ENCODE measurements at places on chromosomes 7 and 10. TPM values are rescaled to one million over a fixed set of nuclear protein-coding genes. Genes with fewer than 3 reads are reported as not detected.

The BTBD16 gene
- 0.29 TPM for total RNA-seq

The MET gene
- total RNA-seq: 85.6 TPM

The RPEL1 gene
- not detected for total RNA-seq

The TEX36 gene
- total RNA-seq: not detected

The CHST3 gene
- 20.2 TPM for total RNA-seq

The PRPS1L1 gene
- not detected for total RNA-seq

The ATP5MK gene
- 173 TPM for total RNA-seq

The OPN4 gene
- total RNA-seq: not detected

The TRIM73 gene
- total RNA-seq: 2.2 TPM

The IGF2BP3 gene
- 3.5 TPM for total RNA-seq

The PALD1 gene
- 7.5 TPM for total RNA-seq

The PTPN20 gene
- total RNA-seq: 14.8 TPM

The INHBA gene
- 0.64 TPM for total RNA-seq

The GALNT17 gene
- 3.3 TPM for total RNA-seq

The DNMBP gene
- total RNA-seq: 15.5 TPM

The HOXA2 gene
- total RNA-seq: 5.4 TPM

The SRPK2 gene
- 68.2 TPM for total RNA-seq

The RBP3 gene
- total RNA-seq: not detected

The AMPH gene
- 15.1 TPM for total RNA-seq

The LRRC4 gene
- total RNA-seq: 0.33 TPM

The SPDYE6 gene
- total RNA-seq: not detected

The NUPR2 gene
- total RNA-seq: 5.2 TPM

The LEP gene
- 48.2 TPM for total RNA-seq

All from breast epithelium (tissue), 4 donors.